ENCODE measurements at places on chromosomes 3 and 15.

- no peak for DNase-seq
Observed at GRCh38 chr3:25056036-25056755, 371.9 kb upstream of the RARB start.

DNA sequence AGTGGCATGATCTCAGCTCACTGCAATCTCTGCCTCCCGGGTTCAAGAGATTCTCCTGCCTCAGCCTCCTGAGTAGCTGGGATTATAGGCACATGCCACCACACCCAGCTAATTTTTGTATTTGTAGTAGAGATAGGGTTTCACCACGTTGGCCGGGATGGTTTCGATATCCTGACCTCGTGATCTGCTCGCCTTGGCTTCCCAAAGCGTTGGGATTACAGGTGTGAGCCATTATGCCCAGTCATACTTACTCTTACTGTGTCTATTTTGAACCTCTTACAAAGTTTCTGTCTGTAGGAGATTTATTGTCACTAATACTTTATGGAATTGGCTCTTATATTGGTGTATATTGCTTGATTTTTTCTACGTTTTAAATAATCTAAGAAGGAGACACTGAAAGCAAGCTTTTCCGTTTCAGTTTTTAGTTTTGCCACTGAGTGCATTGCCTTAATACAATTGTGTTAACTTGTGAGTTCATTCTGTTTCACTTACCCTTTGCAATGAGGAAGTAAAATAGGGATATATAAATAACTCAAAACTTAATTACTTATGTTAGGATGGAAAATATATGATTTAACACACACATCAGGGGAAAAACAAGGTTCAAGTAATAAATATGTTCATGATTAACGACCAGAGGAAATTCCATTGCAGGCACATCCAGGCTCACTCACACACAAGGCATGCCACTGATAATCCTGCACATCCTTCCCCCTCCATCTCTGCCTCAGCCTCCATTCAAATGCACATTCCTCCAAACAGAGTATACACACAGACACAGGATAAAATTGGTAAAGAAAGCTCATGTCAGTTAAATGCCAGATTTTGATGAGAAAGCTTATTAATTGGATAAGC lies 279.3 kb upstream of the RASGRP1 start:
- DNase-seq: no peak

DNA sequence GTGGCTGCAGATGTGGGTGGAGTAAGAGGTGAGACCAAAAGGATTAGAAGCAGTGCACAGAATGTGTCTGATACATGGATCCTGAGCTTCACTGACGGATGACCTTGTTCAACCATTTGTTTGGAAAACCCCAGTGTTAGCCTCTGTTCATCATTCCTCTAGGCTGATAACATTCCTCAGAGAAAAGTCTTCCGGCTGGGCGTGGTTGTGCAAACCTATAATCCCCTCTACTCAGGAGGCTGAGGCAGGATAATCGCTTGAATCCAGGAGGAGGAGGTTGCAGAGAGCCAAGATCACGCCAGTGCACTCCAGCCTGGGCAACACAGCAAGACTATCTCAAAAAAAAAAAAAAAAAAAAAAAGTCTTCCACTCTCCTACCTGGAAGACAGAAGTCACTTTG lies 23.1 kb upstream of the CHD2 start:
- DNase-seq: no peak

DNA sequence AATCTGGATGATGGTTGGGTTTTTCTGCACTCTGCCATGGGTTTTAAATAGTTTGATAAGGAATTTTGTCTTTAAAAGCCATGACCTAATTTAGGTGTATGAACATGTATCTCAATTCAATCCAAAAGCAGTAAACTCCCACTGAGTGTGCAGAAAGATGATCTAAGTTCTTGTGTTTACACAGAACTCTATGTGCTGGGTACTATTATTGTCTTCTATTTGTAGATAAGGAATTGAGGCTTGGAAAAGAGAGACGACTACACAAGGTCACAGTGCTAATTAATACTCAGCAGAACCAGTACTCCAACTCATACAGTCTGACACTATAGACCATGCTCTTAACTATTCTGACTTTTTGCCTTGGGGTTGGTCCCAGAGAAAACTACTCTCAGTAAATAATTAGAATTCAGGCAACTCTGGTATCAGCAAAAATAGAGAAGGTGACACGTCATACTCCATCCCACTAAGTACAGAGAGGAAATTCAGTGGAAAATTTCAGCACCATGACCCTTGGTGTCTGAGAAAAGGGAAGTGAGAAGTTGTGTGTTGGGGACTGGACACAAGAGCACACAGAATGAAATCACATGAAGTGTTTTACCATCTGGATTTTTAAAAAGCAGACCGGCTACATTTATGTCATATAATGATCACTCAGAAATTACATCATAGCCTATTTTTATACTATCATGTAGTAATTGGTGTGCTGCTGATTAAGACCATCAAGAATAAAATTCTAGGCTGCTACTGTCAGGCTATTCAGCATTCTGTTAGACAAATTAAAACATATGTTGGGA lies 18.3 kb upstream of the MYH15 start:
- no peak for DNase-seq

DNA sequence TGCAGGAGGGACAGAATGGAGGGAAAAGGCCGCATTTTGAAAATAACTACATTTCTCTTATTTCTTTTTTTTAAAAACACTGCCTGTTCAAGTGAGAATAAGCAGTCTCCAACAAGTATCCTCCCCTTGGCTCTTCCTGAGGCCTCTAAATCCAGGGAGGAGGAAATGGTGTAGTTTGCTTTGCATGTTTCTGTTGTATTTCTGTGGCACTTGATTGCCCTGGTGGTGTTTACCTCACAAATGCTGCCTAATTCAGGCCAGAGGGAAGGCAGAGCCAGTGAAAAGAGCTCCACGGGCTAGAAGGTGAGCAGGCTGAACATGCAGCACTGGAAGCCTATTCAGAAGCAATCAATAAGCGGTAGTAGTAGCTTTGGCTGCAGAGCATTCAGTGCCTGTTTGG lies 149.3 kb upstream of the ATP11B start:
- no peak for DNase-seq

GRCh38 chr15:94277485-94277884 lies 46.1 kb downstream of the MCTP2 start:
- DNase-seq: no peak

DNA sequence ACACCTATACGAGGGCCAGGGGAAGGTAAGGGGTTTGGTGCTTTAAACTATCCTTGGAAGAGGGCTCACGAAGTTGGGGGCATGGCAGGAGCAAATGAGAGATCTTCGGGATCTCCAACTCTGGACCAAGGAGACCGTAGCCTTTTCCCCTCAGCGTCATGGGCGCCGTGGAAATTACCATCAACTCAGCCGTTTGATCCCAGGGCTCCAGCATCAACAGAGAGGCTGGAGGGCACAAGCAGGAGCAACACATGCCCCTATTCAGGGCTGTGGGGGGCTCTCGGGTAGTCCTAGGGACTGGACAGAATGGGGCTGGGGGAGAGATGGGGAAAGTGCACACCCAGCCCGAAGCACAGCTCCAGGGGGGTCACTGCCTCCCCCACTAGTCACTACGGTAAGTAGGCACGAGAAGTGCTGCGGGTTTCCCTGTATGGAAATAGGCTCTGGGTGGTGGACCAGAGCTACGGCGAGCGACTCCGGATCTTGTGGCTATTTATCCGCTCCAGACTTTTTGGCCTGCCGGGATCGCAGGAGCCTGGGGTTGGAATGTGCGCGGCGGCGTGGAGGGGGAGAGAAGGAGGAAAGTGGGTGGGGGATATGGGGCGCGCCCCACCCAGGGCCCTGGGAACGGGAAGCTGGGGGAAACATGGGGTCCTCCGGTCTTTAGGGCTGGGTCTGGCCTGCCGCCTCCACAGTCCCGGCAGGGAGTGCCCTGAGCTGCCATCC lies 539 bp upstream of the LAMB2 start:
- peak; percentile 52 for DNase-seq

Measured in substantia nigra (tissue), 51 donors.